IMR-90 (cell line): ENCODE measurements at places on chromosomes 2 and 18.

DNA sequence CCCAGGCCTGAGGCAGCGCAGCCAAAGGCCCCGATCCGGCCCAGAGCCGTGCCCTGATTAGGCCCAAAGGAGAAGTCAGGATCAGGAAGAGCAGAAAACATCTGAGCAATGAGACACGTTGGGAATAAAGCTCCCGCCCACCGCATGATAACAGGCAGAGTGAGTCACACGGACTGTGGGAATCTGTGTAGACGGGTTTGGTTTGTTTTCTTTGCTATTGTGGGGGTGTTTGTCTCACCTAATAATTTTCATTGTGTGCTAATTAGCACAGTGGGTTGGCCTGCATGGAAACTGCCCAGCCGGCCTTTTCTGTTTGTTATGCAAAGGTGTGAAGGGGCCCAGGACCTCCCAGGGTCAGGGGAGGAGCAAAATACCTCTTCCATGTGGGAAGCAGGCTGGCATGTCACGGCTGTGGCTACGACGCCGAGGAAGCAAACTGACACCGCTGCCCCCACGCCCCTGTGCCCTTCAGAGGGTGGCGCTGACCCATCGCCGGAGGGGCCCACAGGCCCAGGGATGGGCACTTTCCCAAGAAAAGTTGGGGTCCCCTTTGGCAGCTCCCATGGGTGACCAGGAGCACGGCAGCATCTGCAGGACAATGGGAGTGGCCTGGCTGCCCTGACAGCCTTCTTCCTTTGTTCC is 68.4 kb upstream of the CTDP1 start:
- peak; percentile 92 for DNase-seq

- peak; percentile 84 for DNase-seq
Measured at GRCh38 chr2:227366769-227367426, 12.2 kb downstream of the TM4SF20 start.

GRCh38 chr2:64906853-64907536 is 82.2 kb upstream of the SLC1A4 start:
- no peak for DNase-seq

GRCh38 chr18:59432803-59433597 is 73.9 kb upstream of the LMAN1 start:
- DNase-seq = no peak

- DNase-seq = peak; percentile 75
Measured at GRCh38 chr2:72293620-72294019, 146.0 kb upstream of the CYP26B1 start.

- no peak for DNase-seq
Measured at GRCh38 chr2:69837533-69837932, 8.1 kb downstream of the GMCL1 start.

GRCh38 chr2:222595581-222595980 is 60.3 kb downstream of the FARSB start:
- DNase-seq = no peak

DNA sequence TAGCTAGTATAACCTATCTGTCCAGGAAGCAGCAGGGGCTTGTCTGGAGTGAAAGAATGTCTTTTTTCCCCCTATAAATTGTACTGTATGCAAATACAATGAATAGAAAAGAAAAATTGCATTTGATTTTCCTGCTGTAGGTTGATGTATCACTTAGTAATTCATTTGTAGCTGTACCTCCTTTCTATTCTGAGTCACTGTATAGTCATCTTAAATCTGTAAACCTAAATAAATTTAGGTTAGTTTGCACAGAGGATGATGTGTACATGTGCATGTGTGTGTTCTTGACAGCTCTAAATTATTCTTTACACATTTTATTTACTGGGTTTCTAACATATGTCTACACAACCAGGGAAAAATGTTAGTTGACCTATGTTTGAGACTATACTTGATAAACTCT is 478.7 kb upstream of the CNTNAP5 start:
- no peak for DNase-seq

DNA sequence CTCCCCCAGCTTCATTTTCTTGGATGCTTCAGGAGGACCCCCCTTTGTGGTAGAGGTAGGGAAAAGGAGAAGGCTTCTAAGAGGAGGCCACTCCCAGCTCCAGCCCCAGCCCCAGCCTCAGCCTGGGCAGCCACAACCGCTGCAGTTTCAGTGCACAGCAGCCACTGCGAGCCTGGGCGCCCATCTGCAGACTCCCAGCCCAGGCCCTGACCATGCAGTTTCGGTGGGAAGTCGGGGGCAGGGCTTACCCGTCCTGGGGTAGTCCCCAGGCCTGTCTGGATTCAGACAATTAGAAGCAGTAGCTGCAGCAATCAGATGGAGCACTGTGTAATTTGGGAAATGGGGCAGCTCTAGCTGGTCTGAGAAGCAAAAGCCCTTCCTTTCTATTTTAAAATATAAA is 28.6 kb downstream of the ITM2C start:
- no peak for DNase-seq

GRCh38 chr18:70370762-70371733 is 82.2 kb downstream of the SOCS6 start:
- no peak for DNase-seq

GRCh38 chr2:208466151-208466919 is 59.7 kb downstream of the PTH2R start:
- peak; percentile 0 for DNase-seq

DNA sequence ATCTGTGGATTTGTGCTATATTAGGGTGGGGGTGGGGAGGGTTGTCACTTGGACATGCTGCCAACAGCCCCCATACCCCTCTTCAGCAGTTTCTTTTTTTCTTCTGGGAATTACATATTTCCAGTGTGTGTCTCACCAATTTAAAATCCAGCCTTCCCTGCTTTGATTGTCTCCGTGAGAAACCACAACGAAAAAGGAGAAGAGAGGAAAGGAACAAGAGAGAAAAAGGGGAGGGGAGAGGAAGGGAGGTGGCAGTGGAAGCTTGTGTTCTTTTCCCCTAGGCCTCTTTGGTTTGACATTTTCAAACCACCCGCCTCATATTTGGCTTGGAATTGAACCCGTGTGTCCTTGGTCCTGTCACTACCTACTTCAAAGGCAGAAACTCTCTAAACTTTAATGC is 860 bp downstream of the CTNNA2 start:
- no peak for DNase-seq

- DNase-seq = no peak
Measured at GRCh38 chr2:44895061-44895460, 46.4 kb upstream of the SIX3 start.

DNA sequence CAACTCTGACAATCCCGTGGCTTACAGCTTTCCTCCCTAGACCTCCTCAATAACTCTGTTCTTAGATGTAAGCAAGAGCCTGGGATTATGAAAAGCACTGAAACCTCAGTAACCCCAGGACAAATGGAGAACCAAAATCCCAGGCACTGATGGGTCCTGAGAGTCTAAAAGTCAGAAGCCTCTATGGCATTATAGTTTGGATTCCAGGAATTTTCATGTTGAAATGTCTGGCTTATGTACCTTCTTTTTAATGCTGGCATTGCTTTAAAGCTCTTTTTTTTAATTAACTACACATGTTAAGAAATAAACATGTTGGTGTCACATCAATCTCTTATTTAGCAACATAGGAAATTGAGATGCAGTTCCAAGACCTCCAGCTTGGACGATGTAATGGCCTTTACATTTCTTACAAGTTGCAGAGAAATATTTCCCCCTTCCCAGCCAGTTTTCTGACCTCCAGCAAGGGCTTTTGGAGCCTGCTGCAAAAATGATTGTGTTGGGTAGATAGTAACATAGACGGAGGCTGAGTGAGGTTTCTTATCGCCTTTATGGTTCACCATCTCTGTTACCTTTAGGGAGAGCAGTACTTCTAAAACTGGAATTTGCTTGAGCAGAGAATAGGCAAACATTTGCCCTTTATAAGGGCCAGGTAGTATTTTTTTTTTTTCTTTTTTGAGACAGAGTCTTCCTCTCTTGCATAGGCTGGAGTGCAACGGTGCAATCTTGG is 84.8 kb upstream of the RASGRP3 start:
- peak; percentile 32 for DNase-seq

DNA sequence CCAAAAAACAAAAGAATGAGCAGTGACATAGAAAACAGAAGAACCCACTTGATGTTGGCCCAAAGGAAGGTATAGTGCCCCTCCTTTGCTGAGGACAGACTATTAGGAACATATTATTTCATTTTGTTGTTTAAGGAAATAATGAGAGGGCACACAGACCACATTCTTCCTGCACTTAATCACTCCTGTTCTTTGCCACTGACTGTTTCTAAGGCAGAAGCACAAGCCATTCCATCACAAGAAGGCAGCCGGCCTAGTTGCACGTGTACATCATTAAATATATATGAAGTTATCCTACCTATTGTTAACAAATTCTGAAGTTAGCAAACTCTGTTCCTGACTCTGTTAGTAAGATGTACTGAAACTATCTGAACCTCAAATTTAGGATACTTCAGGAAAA is 110.0 kb downstream of the LNPK start:
- DNase-seq = no peak

GRCh38 chr2:224401641-224402342 is at the start of gene FAM124B:
Gene FAM124B, minus strand, starts transcription at chr2:224402107. Its CDS starts 339 bp downstream, at chr2:224401768.
- DNase-seq = peak; percentile 42

DNA sequence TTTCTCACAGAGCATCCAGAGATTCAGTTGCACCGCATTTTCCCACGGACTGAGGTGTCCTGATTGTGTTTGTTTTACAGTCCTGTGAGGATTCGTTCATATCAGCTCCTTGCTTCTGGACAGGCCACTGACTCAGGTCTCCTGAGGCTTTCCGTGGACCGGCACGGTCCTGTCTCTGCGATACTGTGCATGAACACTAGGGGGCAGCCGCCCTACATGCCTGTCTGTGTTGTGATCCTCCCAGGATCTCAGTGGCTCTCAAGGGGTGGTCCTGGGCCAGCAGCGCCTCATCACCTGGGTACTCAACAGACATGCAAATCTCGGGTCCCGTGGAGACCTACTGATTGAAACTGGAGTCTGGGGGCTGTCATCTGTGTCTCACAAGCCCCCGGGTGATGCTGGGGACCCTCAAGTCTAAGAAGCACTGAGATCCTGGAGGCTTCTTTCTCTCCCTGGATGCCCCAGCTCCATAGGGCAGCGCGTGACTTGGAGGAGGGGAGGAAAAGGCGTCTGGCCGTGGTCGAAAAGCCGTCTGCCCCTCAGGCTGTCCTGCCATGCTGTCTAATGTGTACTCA is 28.9 kb downstream of the IL1R2 start:
- DNase-seq = peak; percentile 88

GRCh38 chr2:145431181-145431951 is 911.4 kb upstream of the ZEB2 start:
- DNase-seq = no peak

- DNase-seq = no peak
Measured at GRCh38 chr2:2015646-2016045, 271.3 kb upstream of the PXDN start.

GRCh38 chr2:236656721-236657120 is 87.1 kb downstream of the ACKR3 start:
- DNase-seq = no peak

GRCh38 chr18:8608795-8609658 is at the start of gene RAB12:
Gene RAB12, plus strand, starts transcription at chr18:8609437. Its CDS starts 3 bp downstream, at chr18:8609440.
- peak; percentile 83 for DNase-seq

- no peak for DNase-seq
Measured at GRCh38 chr2:108993095-108993937, 4.3 kb upstream of the EDAR start.

DNA sequence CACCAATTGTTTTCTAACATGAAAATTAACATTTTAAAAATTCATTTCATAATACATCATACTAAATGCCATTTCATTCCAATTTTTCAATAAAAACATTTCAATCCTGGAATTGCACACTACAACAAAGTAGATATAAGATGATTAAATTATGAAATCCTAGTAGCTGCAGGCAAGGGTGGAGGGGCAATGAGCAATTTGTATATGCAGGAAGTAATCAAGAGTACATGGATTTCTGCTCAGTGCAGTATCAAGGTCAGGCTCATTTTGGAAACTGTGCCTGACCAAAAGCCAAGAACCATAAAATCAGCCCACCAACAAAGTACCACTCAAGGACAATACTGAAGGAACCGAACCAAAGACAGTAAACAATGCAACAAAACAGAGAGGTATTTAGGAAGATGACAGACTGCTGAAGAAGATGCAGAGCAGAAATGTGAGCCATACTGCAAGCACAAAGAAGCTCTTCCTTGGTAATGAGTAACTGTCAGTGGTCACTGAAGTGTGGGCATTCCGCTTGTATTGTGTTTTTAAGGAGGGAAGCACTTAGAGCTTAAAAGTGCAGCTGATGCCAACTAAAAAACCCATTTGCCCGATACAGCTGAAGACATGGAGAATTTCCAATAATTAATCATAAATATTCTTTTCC is 34.5 kb upstream of the DSEL start:
- DNase-seq = no peak

GRCh38 chr18:22363867-22364463 is 53.8 kb downstream of the CTAGE1 start:
- peak; percentile 29 for DNase-seq

- DNase-seq = no peak
Measured at GRCh38 chr2:64735504-64735903, 81.8 kb upstream of the SERTAD2 start.

- peak; percentile 65 for DNase-seq
Measured at GRCh38 chr2:41853427-41854191, 194.2 kb upstream of the PKDCC start.

DNA sequence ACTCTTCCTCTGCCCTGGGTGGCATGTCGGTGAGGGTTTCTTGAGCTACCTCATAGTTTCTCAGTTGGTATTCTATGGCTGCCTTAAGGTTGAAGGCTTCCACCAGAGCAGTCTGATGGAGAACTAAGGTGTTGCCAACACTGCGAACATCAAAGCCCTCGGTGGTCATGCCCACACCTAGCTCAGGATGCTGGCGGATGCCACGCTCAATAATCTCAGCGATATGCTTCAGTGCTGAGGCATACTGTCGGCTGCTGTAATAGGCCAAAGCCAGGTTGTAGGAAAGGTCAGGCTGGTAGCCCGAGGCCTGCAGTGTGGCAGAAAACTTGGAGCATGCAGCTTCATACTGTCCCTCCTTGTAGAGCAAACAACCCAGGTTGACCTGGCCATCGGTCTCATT is 225.3 kb downstream of the AGPS start:
- no peak for DNase-seq

- DNase-seq = no peak
Measured at GRCh38 chr18:50814395-50814794, 5.4 kb downstream of the MRO start.

GRCh38 chr18:35905436-35905835 is 67.0 kb upstream of the RMP24 start:
- DNase-seq = no peak

DNA sequence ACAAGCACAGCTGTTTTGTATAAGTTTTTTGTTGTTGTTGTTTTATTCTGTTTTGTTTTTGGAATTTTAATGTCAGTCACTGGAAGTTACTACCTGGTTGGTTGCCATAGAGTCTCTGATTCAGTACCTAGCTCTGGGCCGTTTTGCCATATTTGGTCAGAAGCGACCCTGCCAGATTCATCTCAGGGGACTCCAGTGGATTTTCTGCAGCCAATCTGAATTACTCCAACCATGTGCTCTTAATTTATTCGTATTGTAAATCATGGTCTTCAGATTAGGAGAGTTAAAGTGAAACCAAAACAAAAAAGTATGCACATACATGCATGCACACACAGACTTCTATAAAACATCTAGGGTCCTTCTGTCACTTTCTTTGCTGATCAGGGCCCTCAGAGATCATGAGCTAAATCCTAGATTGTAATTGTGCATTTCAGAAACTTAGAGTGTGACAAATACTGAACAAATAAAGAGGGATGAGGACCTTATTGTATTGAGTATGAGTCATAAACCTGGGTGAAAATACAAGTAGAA is 317.4 kb upstream of the UBE2E3 start:
- DNase-seq = no peak

- DNase-seq = no peak
Measured at GRCh38 chr2:130963196-130963848, 126.6 kb downstream of the ARHGEF4 start.

GRCh38 chr2:237131749-237132533 is 46.3 kb downstream of the COPS8 start:
- DNase-seq = no peak
